IMR-90 (cell line): ENCODE measurements at places on chromosomes 16 and 17.
A peak's percentile ranks its signal among the peaks of the same experiment; 100 is the strongest.

DNA sequence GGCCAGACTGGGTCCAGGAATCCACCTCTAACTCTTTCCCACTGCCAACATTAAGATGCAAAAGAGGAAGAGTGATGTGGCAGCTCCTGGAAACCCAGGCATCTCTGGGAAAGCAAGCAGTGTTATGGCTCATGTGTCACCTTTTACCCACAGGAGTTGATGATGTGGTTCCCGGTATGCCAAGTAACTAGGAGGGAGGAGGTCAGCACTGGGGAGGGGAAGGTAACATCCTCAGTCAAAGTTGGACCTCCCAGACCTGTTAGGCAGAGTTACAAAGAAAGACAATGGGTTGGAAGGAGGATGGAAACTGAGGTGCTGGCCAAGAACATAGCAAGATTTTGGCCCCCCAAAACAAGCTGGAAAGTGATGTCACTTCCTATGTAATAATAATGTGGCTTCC, 11.4 kb downstream of the KRABD2 start:
- no peaks in the 10 kb centered on the region for H3K27me3 ChIP-seq
- peaks cover 24% of the 10 kb centered on the region for H3K4me1 ChIP-seq
- peak; percentile 76 for DNase-seq
- H3K27ac ChIP-seq = no peak overlapping the region
- no peak overlapping the region for H3K4me3 ChIP-seq

DNA sequence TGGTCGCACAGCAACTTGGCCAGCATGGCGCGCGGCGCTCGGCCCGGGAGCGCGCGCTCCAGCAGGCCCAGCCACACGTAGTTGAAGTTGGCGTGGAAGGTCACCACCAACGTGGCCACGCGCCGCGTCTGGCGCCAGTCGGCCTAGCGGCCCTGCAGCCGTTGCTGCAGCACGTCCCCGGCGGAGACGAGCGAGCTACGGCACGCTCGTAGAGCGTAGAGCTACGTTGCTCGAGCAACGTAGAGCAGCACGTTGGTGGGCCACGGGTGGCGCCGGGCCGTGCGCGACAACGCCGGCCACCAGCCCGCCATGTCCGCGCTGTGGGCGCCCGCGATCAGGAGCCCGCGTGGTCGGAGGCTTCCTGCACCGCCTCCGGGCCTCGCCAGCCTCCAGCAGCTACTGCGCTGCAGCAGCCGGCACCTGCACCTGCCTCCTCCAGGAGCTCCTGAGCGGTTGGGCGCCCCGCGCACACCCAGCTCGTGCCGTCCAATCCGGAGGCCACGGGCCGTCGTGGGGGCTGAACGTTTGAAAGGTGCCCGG, 13.4 kb upstream of the SULT1A1 start:
- no peak overlapping the region for H3K27ac ChIP-seq
- no peak overlapping the region for H3K4me3 ChIP-seq
- H3K4me1 ChIP-seq = no peaks in the 10 kb centered on the region

GRCh38 chr17:46811978-46812583, 6.4 kb downstream of the WNT3 start:
- DNase-seq = peak; percentile 55
- no peaks in the 10 kb centered on the region for H3K4me1 ChIP-seq
- peaks cover 51% of the 10 kb centered on the region for H3K27me3 ChIP-seq

DNA sequence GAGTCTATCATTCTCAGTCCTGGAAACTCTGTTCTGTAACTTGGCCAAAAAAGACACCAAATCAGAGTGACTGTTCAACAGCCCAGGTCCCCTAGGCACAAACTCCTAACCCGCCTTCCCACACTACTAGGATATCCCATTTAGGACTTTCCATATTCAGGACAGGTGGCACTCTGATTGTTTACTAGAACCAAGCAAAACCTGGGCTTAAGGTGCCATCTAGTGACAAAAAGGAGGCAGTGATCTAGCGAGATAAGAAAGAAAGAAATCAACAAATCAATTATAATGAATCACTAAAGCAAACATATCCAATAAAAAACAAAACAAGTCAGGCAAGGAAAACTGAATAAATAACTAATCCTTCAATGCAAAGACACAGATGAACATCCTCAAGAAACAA, 203.9 kb downstream of the CEP112 start:
- no peaks in the 10 kb centered on the region for H3K4me1 ChIP-seq
- no peaks in the 10 kb centered on the region for H3K27me3 ChIP-seq
- H3K4me3 ChIP-seq = no peak overlapping the region
- peak; percentile 48 for DNase-seq
- H3K36me3 ChIP-seq = no peaks in the 10 kb centered on the region

- peaks cover 16% of the 10 kb centered on the region for H3K36me3 ChIP-seq
- H3K27ac ChIP-seq = peak overlapping the region; percentile 78
- peak overlapping the region; percentile 53 for H3K4me3 ChIP-seq
- DNase-seq = no peak
- peaks cover 20% of the 10 kb centered on the region for H3K4me1 ChIP-seq
Measured at GRCh38 chr17:42535155-42536047, 640 bp upstream of the NAGLU start.

- no peaks in the 10 kb centered on the region for H3K27me3 ChIP-seq
- DNase-seq = no peak
- H3K36me3 ChIP-seq = peaks cover 20% of the 10 kb centered on the region
- no peak overlapping the region for H3K27ac ChIP-seq
- no peak overlapping the region for H3K4me3 ChIP-seq
Measured at GRCh38 chr17:58004060-58004459, 3.0 kb downstream of the SRSF1 start.

DNA sequence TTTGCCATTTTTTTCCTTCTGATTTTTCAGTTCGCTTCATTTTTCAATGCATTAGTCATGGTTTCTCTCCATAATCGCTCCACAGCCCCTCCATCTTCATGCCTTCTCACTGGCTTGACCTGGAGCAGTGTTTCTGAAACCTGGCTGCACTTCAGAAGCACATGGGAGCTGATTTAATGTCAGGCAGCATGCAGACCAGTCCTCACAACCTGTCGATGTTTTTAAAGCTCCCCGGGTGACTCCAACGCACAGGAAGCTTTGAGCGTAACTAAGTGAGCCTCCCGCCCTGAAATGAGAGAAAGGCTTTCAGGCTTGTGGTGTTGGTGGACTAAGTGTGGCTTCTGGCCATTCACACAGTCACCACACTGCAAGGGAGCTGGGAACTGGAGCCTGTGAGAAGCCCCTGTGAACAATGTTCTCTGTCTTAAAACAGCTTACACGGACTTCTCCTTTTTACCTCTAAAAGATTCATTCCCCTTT, 16.8 kb upstream of the DRG2 start:
- H3K27ac ChIP-seq = peak overlapping the region; percentile 36; the same call in 1 of the 2 replicates
- H3K27me3 ChIP-seq = peaks cover 7% of the 10 kb centered on the region
- H3K4me1 ChIP-seq = no peaks in the 10 kb centered on the region; the same call in 1 of the 2 replicates
- peaks cover 2% of the 10 kb centered on the region; the same call in 1 of the 2 replicates for H3K36me3 ChIP-seq

- peaks cover 10% of the 10 kb centered on the region for H3K27me3 ChIP-seq
- DNase-seq = peak; percentile 10
- H3K36me3 ChIP-seq = no peaks in the 10 kb centered on the region
- H3K27ac ChIP-seq = no peak overlapping the region
- peaks cover 3% of the 10 kb centered on the region; the same call in 1 of the 2 replicates for H3K4me1 ChIP-seq
Measured at GRCh38 chr16:81201267-81201666, 37.2 kb upstream of the BCO1 start.

- H3K4me1 ChIP-seq = peaks cover 10% of the 10 kb centered on the region
- no peaks in the 10 kb centered on the region for H3K36me3 ChIP-seq
- H3K27ac ChIP-seq = no peak overlapping the region
- H3K27me3 ChIP-seq = no peaks in the 10 kb centered on the region
Measured at GRCh38 chr17:81481815-81482505, 30.6 kb downstream of the ACTG1 start.

- peaks cover 14% of the 10 kb centered on the region for H3K27me3 ChIP-seq
- no peak for DNase-seq
- no peak overlapping the region for H3K4me3 ChIP-seq
- H3K36me3 ChIP-seq = no peaks in the 10 kb centered on the region
- no peaks in the 10 kb centered on the region for H3K4me1 ChIP-seq
- no peak overlapping the region for H3K27ac ChIP-seq
Measured at GRCh38 chr16:54152362-54153239, 134.0 kb downstream of the IRX3 start.

DNA sequence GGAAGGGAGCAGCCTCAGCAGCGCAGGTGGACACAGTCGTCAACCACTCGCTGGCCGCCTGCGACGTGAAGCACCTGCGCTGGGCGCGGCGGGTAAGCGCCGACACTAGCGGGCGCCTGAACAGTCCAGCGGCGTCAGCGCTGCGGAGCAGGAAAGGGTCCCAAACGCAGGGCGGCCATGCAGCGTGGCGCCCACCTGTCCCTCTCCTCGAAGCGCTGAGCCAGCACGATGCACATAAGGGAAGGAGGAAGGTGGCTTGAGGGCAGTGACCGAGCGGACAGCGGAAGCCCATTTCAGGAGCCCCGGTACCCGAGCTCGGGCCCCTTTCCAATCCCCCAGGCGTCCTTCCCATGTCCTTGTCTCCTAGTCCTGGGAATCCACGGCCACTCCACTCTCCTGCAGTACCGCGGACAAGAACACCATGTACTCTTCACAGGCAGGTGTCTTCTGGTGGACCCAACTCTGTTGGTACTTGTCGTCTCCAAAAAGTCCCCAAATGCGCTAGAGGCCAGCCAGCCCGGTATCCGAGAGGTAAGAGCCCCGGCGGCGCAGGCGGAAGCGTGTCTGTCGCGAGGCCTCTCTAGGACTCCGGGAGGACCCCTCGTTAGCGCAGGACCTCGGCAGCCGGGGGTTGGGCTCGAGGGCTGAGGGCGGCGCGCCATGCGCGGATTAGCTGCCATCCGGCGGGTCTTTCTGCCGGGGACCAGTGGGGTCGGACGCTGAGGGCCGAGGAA, 14.4 kb downstream of the ZNF232 start:
- H3K4me3 ChIP-seq = peak overlapping the region; percentile 9; the same call in 1 of the 2 replicates
- no peak overlapping the region for H3K27ac ChIP-seq

GRCh38 chr16:6020162-6020985, 922.8 kb upstream of the EEF2KMT start:
- no peaks in the 10 kb centered on the region for H3K4me1 ChIP-seq
- no peak for DNase-seq
- no peak overlapping the region for H3K27ac ChIP-seq
- no peak overlapping the region for H3K4me3 ChIP-seq
- H3K36me3 ChIP-seq = no peaks in the 10 kb centered on the region
- H3K27me3 ChIP-seq = no peaks in the 10 kb centered on the region

GRCh38 chr16:2030036-2030435, 3.3 kb downstream of the NHERF2 start:
- no peak for DNase-seq
- H3K27ac ChIP-seq = no peak overlapping the region
- peaks cover 38% of the 10 kb centered on the region for H3K4me1 ChIP-seq
- H3K4me3 ChIP-seq = no peak overlapping the region
- H3K27me3 ChIP-seq = no peaks in the 10 kb centered on the region

GRCh38 chr16:75017670-75018525, 19.1 kb downstream of the ZNRF1 start:
- H3K27ac ChIP-seq = no peak overlapping the region
- no peak for DNase-seq
- no peaks in the 10 kb centered on the region for H3K27me3 ChIP-seq
- H3K4me1 ChIP-seq = peaks cover 7% of the 10 kb centered on the region
- no peaks in the 10 kb centered on the region for H3K36me3 ChIP-seq

GRCh38 chr17:49554694-49555494, 20.8 kb upstream of the NXPH3 start:
- peaks cover 19% of the 10 kb centered on the region for H3K27me3 ChIP-seq
- H3K4me3 ChIP-seq = no peak overlapping the region
- H3K27ac ChIP-seq = no peak overlapping the region
- peaks cover 2% of the 10 kb centered on the region; the same call in 1 of the 2 replicates for H3K4me1 ChIP-seq
- no peaks in the 10 kb centered on the region for H3K36me3 ChIP-seq

GRCh38 chr17:48576479-48577309, 1.5 kb downstream of the HOXB4 start:
- H3K4me1 ChIP-seq = peaks cover 16% of the 10 kb centered on the region
- peaks cover 41% of the 10 kb centered on the region for H3K36me3 ChIP-seq
- peak overlapping the region; percentile 69 for H3K4me3 ChIP-seq
- H3K27ac ChIP-seq = peak overlapping the region; percentile 99
- peak; percentile 83 for DNase-seq
- no peaks in the 10 kb centered on the region for H3K27me3 ChIP-seq

DNA sequence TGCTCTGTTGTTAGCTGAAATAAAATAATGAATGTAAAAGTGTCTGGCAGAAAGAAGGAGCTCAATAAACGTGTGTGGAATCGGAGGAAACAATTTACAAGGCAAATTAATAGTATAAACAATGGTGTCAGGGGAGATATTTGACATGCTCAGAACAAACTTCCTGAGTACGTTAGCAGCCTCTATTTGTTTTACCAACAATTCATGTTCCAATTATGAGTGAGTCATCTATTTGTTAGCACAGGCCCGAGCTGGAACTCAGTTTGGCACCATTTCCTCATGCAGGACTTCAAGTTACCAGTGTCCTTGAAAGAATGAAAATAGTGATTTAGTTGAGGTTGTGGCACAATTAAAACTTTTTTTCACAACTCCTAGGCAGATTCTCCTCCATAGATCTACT, 9.1 kb downstream of the ASIC2 start:
- no peak overlapping the region for H3K4me3 ChIP-seq
- H3K4me1 ChIP-seq = peaks cover 12% of the 10 kb centered on the region
- DNase-seq = peak; percentile 87
- peak overlapping the region; percentile 74 for H3K27ac ChIP-seq
- no peaks in the 10 kb centered on the region; the same call in 1 of the 2 replicates for H3K27me3 ChIP-seq

- no peaks in the 10 kb centered on the region for H3K27me3 ChIP-seq
- H3K4me1 ChIP-seq = no peaks in the 10 kb centered on the region
- no peak overlapping the region for H3K27ac ChIP-seq
Measured at GRCh38 chr17:61782683-61783082, 80.6 kb downstream of the BRIP1 start.

GRCh38 chr16:78628461-78629045, 529.1 kb downstream of the WWOX start:
- no peaks in the 10 kb centered on the region for H3K27me3 ChIP-seq
- no peak overlapping the region for H3K4me3 ChIP-seq
- H3K4me1 ChIP-seq = no peaks in the 10 kb centered on the region

GRCh38 chr17:61139219-61139618, 260.4 kb upstream of the TBX2 start:
- H3K27ac ChIP-seq = no peak overlapping the region
- no peaks in the 10 kb centered on the region for H3K4me1 ChIP-seq
- H3K4me3 ChIP-seq = no peak overlapping the region

DNA sequence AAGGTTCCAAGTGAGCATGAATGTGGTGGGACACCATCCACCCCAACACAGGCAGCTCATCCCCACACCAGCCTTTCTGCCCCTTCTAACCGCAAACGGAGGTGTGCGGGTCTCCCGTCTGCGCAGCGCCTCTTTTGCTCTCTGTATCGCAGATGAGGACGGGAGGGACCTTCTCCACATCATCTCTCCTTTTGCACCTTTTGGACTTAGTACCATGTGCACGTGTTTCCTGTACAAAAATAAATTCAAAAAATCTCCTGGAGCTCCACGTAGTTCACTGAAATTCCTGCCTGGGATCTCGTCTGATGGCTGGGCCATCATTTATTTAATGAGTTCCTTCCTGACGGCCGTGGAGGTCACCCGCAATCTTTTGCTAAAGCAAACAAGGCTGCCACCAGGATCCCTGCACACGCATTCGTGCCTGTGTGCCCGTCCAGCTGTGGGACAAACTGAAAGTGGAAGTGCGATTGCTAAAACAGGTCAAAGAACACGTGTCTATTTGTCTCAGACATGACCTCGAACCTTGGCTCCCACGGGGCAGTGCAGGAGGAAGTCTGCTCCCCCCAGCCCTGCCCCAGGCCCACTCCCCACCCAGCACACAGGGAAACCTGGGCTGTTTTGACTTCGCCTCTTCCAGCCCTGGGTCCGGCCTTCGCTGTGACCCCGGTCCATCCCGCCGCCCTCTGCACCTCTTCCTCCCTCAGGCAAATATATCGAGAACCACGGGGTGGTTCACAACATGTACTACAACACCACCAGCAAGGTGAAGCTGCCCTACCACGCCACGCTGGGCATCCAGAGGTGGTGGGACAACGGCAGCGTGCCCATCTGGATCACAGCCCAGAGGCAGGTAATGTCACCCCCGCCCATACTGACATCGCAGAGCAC, 2.3 kb downstream of the ENPP7 start:
- H3K4me3 ChIP-seq = no peak overlapping the region
- no peaks in the 10 kb centered on the region for H3K36me3 ChIP-seq
- H3K4me1 ChIP-seq = no peaks in the 10 kb centered on the region
- no peak overlapping the region for H3K27ac ChIP-seq
